Kidney capillary endothelial cell (primary cell): ENCODE measurements at places on chromosomes 2 and 18.

GRCh38 chr2:233409286-233409991 is 55.1 kb downstream of the DGKD start:
- DNase-seq = no peak

DNA sequence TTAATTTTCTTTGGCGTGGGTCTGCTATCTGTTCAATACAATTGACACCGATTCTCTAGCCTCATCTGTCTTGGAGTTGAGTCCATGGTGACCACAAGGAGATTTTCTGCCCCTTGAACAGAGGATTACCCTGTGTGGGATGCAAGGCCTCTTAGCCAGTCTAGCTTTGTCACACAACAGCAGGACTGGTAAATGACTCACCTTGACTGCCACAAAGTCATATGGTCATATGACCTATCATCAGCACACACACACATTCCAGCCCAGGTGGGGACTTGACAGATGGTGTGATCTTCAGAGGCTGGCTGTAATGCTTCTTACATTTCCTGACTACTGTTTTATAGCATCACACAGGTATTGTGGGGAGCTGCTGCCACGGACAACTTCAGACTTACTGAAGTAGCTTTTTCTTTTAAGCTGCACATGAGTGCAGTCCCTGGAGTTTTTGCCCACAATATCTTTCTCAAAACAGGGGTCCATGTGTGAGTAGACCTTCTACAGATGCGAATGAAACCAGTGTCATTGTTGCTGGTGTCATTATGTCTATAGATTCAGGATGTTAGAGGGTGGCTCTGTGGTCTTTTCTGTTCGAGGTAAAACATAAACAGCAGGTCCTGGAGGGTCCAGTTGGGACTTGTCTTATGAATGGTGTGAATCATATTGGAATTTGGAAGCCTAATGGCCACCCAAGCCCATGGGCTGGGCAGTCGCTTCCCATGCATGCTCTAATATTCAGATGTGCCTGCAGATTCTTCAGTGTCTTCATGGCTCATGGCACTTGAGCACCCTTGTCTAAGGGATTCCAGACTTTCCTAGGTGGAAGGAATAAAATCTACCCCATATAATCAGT is 18.6 kb upstream of the ACOXL start:
- DNase-seq = no peak

- DNase-seq = no peak
These were observed 200.4 kb downstream of the CTNNA2 start for GRCh38 chr2:79713131-79713785.

- DNase-seq = no peak
These were observed 55.0 kb downstream of the LYPD6 start for GRCh38 chr2:149385350-149385749.

DNA sequence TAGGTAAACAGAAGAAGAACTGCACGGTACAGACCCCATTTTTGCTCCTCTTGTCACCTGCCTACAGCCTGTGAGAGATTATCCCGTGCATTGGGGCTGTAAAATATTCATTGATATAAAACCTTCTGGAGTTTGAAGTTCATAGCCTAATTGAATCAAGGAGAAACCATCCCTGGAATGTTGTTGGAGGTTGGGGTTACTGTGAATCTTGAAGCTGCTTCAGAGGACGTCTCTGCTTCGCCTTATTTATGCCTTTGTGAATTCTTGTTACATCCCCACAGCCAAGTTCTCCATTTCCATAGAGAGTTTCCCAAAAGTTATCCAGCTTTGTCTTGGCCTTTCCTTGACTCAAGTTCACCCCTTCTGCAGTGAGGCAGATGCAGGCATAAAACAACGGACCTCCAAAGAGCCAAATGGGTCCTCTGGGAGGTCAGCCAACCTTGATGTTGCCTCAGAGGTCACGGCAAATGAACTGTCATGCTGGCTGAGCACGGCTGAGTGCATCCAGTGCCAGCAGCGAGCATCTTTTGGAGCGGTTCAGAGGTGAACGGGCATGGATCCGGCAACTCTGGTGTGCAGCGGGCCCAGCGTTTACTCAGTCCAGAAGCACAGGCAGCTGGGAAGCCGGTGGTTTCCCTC is 317.6 kb downstream of the PRKCE start:
- DNase-seq = no peak

- no peak for DNase-seq
These were observed 8.2 kb downstream of the CYP26B1 start for GRCh38 chr2:72139471-72139873.

GRCh38 chr18:10530002-10530401 is 4.2 kb downstream of the NAPG start:
- DNase-seq = no peak

DNA sequence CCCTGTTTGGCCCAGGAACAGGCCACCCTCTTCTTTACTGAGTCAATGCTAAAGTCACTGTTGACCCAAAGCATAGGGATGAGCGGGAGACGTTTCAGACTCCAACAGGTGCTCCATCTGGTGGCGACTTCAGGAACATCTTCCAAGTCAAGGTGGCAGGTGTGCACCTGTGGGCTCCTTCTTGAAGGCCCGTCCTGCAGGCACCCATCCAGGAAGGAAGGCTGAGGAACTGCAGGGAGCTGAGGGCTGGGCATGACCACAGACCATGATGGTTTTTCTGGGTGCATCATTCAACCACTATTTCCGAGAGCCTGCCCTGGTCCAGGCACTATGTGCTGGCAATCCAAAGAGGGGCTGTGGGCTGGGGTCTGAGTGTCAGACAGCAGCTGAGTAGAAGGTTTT is 142.8 kb downstream of the NDUFA10 start:
- no peak for DNase-seq

DNA sequence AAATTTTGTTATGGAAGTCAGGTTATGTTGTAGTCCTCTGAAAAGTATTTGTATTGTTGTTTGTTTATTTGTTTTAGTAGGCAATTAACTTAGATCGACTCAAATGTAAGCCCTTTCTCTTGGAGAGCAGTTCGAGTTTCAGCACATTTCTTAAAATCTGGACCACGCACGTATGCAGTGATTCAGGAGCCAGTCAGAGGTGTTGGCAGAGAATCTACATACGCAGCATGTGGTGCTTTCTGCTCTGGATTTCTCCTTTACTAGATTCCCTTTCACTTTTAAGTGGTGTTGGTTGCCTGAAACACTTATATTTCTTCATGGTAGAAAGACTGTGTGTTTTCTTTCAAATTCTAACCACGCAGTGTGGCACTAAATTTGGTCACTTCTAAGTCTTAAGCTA is 773.9 kb upstream of the LRATD1 start:
- no peak for DNase-seq

DNA sequence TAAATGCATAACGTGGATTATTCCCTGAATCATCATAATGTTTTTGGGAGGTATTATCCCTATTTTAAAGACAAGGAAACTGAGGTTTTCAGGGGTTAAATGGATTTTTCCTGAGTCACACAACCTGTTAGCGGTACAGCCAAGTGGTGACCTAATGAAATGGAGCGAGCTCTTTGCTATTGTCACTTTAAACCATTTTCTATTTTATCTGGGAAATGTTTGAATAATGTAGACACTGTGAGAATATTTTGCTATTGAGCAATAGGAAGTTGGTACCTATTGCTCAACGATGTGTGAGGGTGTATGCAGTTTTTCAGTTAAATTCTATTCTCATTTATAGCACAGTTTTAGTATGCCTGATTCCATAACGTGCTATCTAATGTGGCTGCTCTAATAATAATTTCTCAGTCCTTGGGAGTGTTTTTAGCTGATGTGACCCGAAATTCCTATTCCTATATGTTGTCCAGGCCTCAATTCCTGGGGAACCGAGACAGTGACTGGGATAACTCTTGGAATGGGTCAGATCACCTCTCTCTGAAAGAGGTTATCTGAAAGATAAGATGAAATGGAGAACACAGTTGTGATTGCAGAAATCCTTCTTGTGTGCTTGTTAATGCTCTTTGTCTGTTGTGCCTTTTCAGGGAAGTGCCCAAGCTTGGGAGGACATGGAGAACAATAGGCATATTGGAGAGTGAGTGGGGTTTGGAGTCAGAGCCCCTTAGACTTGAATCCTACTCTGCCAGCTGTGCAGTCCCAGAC is 38.4 kb downstream of the ABCB11 start:
- DNase-seq = no peak

DNA sequence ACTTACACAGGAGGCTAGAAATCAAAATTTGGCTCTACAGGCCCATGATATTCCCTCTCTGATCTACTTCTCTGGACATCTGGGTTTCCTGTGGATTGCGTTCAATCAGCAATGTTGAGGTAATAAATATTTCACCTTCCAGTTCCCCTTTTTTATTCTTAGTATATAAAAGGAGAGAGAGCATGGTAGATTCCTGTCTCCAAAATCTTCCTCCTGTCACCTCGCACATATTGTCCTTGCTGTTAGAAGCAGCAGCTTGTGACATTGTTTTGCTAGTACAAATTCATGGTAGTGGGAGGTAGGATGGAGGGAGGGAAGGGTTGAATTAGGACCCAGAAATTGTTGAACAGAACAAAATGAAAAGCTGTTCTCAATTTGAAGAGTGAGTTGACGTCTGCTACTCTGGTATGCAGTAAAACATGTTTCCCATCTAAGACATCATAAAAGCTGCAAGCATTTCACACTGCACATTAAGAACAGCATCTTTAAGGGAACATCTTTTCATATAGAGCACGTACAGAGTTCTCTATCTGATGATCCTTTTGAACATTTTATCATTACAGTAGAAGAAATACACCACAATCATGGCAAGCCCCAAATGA is 156.4 kb downstream of the RDH14 start:
- no peak for DNase-seq

GRCh38 chr2:228613133-228613850 is 431.8 kb upstream of the SPHKAP start:
- DNase-seq = no peak

GRCh38 chr2:132669908-132670495 is at the start of gene LYPD1:
Gene LYPD1 (minus strand): TSS chr2:132670205. CDS start chr2:132669932, 273 bp downstream.
- no peak for DNase-seq

DNA sequence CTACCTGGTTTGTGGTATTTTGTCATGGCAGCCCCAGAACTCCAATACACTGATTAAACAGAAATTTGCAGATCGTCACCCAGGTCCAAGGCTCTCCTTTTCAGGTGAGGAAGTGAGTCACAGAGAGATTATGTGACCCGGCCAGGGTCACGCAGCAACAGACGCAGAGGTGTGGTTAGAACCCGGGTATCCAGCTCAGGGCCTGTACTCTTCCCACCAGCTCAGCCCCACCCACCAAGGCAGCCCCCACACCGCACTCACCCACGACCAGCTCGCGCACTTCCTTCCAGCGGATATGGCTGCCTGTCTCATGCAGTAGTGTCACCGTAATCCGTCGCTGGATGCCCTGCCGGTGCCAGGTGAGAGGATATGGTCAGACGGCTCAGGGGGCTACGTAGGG is 48.1 kb downstream of the AQP12A start:
- DNase-seq = no peak

DNA sequence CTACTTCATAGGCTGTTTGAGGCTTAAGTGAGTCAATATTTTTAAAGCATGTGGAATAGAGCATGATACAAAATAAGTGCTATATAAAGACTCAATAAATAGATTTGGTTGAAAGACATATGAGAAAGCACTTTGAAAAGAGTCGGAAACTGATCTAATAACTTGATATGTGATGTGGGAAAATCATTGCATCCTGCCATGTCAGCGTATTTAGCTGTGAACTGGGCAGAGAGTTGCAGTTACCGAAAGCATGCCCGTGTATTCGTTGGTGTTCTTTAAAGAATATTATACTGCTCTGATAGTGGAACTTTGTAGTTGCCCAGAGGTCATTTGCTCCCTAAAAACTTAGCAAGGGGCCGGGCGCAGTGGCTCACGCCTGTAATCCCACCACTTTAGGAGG is 37.8 kb upstream of the ZNF516 start:
- DNase-seq = no peak

DNA sequence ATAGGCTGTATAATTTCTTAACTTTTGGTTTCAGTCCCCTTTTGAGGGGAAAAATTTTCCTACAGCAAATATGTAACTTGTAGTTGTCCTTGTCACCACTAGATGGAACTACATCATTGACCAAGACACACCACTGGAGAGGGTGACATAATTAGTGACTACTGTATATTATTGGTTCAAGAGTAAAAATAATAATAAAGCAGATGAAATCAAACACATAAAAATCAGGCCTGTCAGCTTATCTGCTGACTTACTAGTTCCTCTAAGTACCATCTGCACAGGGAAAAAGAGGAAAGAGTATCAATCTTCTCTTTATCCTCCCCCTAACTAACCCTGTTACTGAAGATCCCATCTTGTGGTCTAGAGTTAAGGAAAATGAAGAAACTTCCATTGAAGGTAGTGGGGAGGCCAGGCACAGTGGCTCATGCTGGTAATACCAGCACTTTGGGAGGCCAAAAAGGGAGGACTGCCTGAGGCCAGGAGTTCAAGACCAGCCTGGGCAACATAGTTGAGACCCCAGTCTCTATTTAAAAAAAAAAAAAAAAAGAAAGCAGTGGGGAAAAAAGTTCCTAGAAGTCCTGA is 29.6 kb upstream of the ENOSF1 start:
- peak; percentile 57 for DNase-seq

DNA sequence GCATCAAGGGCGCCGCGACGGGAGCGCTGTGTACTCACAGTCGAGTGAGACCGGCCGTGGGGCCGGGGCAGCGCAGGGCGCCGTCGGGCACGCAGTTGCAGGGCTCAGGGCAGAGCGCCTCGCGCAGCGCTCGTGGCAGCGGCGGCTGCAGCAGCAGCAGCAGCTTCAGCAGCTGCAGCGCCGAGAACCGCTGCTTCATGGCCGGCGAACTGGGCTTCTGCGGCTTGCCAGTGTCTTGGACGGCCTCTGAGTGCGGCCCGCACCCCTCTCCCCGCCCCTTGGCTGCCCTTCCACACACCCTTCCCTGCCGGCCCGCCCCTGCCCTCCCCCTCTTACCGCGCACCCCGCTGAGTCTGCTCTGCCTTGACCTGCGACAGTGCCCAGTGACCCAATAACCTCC is at the start of gene LHCGR:
Gene LHCGR (minus strand): TSS at position 252 of the 400 bp plus-strand sequence. CDS start 53 bp downstream, at position 199.
- DNase-seq = no peak

GRCh38 chr2:36441816-36442215 is 86.2 kb downstream of the CRIM1 start:
- peak; percentile 35 for DNase-seq

DNA sequence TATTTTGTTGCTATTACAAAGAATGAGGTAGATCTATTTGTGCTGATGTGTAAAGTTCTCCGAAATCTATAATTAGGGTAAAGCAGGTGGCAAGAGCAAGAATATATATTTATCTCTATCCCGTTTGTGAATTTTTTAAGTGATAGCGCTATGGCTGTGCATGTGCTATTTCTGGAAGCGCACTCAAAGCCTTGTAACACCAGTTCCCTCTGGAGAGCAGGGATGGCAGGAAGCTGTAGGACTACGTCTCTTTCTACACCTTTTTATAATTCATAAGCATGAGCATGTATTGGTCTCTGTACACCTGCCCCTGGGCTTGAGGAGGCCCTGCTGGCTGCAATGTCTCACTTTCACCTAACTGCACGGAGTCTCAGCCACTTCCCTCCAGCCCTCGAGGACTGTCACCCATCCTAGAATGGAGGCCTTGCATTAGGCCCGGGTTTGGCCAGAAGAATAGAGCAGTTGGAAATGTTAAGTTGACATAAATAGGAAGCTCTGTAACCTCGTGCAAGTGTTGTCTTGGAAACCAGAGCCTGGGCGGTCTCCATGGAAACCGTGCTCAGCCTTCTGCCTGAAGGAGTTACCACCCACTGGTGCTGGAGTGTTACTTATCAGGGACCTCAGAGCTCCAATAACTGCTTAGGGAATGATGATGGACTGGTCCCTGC is 20.9 kb downstream of the ITM2C start:
- no peak for DNase-seq
